Urothelium cell line (cell line): ENCODE measurements at places on chromosomes 1 and 21.
A peak's percentile ranks its signal among the peaks of the same experiment; 100 is the strongest.

GRCh38 chr1:3822421-3822820 is 26.1 kb upstream of the LRRC47 start:
- no peak for DNase-seq

DNA sequence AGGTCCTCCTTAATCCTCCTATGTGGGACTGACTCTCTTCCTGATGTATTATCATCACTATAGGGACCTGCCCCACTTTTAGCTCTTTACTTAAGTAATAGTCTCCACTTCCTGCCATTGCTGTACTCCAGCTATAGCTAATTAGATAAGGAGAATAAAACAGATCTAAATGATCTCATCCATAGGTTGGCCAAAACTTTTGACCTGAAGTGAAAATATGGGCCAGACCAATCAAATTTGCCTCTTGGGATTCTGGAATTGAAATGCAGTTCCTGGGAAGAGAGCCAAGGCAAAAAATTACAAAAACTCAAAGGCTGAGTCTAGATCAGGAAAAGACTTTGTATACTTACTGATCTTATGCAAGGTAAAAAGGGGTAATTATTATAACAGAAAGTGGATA is 36.1 kb upstream of the PDE4B start:
- DNase-seq, result no peak

- DNase-seq, result no peak
These were observed 28.9 kb upstream of the RGS1 start for GRCh38 chr1:192546596-192547190.

- no peak for DNase-seq
These were observed 30.1 kb downstream of the B3GALT2 start for GRCh38 chr1:193156117-193156821.

DNA sequence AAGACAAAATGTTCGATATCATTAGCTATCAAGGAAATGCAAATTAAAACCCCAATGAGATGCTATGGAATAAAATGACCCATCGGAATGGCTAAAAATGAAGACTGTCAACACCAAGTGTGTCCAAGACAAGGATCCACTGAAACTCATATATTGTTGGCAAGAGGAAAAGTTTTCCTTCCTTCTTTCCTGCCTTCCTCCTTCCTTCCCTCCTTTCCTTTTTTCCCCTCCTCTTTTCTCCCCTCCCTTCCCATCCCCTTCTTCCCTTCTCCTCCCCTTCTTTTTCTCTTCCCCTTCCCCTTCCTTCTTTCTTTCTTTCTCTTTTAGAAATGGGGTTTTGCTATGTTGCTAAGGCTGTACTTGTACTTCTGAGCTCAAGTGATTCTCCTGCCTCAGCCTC is 64.2 kb upstream of the TENT5B start:
- no peak for DNase-seq

GRCh38 chr1:60670302-60670701 is 412.1 kb upstream of the NFIA start:
- no peak for DNase-seq

GRCh38 chr1:39268112-39268581 is 63.7 kb downstream of the MACF1 start:
- DNase-seq, result no peak

DNA sequence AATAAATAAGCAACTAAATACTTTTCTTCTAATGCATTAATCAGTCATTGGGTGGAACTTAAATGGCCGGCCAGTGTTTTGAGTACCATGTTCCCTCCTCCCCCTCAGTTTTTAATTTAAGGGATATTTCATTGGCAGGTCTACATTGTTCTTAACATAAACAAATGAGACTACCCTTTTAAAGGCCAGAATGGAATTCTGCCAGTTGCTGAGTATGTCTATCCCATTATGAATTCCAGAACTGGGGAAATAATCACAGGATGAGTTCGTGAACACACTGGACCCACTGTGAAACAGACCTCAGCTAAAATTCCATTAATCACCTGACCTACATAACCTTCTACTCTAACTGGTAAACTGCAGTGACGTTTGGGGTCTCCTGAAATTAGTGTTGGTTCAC is 305.5 kb upstream of the PKN2 start:
- DNase-seq, result no peak

DNA sequence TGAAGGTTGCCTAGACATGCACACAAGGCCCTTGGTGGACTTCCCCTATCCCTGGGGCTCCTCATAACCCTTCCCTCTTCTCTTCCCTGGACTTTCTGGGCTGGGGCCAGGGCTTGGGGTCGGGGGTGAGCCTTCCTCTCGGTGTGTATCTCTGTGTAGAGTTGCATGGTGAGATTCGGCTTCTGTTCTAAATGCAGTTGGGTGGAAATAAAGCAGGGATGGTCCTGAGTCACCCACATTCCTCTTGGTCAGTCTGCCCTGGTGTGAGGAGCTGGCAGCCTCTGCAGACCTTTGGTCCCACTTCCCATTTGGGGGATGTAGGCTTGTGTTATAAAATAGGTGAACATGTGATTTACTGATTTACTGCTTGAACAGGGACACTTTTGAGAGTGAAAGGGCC is 38.0 kb downstream of the ADARB1 start:
- no peak for DNase-seq

- DNase-seq, result peak; percentile 33
These were observed 63.4 kb upstream of the NEK2 start for GRCh38 chr1:211738691-211739301.

GRCh38 chr1:244955661-244956060 is 91.3 kb upstream of the HNRNPU start:
- DNase-seq, result no peak

GRCh38 chr1:3570066-3570986 is 41.0 kb downstream of the MEGF6 start:
- no peak for DNase-seq

GRCh38 chr1:29387210-29387609 is 150.9 kb downstream of the PTPRU start:
- no peak for DNase-seq

DNA sequence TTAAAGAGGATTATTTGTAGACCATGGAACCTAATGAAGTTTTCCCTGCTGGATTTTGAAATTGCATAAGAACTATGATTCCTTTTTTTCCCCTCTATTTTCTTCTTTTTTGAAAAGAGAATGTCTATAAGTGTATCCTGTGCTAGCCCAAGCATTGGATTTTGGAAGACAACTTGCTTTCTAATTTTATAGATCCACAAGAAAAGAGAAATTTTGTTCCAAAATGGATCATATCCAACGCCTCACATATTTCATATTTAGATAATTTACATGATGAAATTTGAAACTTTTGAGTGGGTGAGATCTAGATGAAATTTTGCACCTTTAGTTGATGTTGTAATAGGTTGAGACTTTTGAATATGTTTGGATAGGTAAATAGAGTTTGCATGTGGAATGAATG is 978.7 kb downstream of the MRPL39 start:
- no peak for DNase-seq

DNA sequence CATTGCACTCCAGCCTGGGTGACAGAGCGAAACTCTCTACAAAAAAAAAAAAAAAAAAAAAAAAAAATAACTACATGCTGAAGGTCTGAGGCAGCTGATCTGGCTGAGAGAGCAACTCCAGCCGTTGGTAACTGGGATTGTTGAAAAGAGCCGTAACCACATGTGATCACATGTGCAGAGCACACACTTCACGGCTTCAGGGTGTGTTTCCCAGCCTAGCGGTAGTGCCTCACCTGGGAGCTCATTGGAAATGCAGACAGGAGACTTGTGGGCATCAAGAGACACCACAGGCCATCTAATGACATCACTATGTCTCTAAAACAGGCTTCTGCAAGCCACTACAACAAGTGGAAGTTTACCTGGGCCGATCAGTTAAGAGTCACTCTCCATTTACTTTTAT is 11.8 kb upstream of the OTUD7B start:
- no peak for DNase-seq

DNA sequence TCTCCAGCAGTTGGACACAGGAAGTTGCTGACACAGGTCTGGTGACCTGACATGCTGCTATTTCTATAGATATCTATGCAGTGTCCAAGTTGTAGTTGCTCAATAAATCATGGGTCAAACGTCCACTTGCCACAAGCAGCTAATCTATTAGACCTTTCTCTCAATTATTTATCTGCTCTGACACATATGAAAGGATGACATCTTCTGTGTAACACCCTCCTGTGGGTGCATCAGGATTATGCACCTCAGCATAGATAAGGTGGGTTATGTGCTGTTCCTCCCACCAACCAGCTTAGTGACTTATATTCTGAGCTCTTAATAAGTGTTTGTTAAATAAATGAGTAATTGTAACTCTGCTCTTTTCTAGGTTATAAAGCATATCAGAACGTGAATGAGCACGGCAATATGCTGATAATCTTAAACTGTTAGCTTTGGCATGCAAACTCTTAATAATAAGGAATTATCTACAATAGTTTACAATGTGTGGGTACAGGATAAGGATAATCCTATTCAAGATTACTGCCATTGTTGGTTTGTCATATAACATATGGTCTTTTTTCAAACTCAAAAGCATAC is 90.7 kb upstream of the GCLM start:
- DNase-seq, result no peak

DNA sequence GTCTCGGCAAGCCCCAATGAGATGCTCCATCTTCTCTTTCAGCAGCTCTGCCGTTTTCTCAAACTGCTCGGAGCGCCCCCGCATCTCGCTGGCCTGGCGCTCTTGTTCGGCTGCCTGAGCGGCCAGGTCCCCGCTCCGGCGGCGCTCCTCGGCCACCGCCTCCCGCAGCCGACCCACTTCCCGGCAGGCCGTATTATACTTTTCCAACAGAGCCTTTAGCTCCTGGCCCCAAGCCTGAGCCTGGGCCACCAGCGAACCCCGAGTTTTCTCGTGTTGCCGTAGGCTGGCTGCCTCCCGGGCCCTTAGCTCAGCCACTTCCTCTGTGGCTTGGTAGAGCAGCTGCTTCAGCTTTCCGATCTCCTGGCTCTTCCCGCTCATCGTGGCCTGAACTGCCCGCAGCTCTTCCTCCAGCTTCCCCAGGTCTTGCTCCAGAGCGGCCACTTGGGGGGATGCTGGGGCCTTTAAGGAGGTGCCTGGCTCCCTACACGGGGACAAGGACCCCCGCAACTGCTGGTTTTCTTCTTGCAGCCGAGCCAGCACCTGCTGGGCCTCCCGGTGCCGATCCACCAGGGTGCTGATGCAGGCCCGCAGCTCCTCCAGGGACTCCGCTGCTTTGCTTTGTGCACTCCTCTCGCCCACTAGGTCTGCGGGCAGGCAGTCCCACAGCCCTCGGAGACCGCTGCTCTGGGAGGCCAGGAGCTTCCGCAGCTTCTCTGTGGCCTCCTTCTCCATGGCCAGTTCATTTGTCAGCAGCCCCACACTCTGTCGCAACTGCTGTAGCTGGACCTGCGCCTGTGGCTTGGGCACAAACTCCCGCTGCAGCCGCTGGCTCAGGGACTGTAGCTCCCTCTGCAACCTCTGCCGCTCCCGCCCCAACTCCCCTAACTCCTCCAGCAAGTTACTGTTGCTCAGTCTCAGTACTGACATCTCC is 13.4 kb upstream of the PIAS3 start:
- DNase-seq, result no peak

GRCh38 chr1:169309178-169310166 is 58.1 kb downstream of the NME7 start:
- DNase-seq, result no peak

DNA sequence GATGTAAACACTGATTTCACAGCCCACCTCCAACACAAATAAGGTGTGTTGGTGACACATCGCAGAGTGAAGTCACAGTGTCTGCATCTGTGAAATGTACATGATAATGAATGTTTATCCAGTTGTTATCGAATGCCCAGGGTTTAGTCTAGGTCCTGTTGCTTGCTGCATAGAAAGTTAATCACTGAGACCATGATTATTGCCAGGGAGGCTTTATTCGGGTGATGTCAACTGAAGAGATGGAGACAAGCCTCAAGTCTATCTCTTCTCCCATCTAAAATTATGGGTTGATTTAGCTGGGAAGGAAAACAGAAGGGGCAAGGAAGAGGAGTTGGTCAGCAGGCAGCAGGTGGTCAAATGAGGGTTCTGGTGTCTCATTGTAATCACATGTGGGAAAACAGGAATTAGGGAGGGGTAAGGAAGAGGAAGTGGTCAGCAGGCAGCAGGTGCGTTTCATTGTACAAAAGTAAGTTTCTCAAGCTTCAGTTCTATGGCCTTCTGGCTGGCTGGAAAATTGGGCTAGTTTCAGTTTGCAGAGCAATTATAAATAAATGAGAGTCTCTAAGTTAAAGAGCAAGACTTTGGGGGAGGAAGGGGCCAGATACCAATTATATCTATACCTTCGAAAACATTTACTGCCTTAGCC is 146.3 kb upstream of the DNAH14 start:
- no peak for DNase-seq

- no peak for DNase-seq
These were observed 452.2 kb downstream of the LTN1 start for GRCh38 chr21:28540514-28540913.

DNA sequence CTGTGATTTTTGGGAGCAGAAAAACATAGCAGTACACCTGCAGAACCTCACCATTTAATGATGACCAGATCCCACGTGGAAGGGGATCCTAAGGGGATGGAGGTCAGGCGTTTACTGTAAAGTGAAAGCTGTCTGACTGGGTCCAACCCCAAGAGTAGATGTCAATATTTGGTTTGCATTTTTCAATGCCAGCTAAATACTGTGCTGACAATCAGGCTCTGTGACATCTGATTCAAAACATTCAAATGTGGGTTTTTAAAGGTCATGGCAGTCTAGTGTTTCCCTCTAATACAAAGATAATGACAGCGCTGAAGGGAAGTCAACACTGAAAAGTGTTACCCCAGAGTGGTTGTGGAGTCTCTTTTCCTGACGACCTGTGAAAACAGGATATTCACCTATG is 68.1 kb downstream of the SPAG17 start:
- no peak for DNase-seq

DNA sequence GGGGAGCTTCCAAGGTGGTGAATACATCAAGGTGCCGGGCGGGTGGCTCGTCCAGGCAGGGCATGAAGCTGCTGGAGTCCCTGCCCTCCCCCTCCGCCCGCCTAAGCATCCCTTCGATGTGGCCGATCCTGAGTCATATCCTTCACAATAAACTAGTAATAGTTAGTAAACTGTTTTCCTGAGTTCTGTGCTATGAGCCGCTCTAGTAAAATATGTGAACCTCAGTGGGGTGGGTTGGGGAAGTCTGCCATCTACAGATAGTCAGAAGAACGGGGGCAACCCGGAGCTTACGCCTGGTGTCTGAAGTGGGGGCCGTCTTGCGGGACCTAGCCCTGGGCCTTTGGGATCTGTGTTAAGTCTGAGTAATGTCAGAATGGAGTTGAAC is 21.6 kb downstream of the C2CD2 start:
- peak; percentile 59 for DNase-seq

DNA sequence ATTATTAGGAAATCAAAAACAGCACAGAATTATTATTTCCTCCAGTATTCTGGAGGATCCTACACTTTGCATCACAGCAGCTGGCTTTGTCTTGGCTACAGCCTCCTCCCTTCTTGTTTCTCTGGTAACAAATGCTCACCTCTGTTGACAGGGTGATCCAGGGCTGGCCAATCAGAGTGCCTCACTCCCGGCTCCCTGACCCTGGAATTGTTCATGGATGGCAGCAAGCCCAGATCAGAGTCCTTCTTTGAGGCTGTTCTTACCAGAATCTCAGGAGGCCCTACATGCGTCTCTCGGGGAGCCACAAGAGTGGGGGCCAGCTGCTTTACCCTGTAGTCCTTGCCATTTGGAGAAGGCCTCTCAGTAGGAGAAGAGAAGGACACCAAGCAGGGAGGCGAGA is 48.4 kb upstream of the IGSF5 start:
- no peak for DNase-seq
